IPS-NIHi11 (cell line): ENCODE measurements at places on chromosomes 1 and 21.

DNA sequence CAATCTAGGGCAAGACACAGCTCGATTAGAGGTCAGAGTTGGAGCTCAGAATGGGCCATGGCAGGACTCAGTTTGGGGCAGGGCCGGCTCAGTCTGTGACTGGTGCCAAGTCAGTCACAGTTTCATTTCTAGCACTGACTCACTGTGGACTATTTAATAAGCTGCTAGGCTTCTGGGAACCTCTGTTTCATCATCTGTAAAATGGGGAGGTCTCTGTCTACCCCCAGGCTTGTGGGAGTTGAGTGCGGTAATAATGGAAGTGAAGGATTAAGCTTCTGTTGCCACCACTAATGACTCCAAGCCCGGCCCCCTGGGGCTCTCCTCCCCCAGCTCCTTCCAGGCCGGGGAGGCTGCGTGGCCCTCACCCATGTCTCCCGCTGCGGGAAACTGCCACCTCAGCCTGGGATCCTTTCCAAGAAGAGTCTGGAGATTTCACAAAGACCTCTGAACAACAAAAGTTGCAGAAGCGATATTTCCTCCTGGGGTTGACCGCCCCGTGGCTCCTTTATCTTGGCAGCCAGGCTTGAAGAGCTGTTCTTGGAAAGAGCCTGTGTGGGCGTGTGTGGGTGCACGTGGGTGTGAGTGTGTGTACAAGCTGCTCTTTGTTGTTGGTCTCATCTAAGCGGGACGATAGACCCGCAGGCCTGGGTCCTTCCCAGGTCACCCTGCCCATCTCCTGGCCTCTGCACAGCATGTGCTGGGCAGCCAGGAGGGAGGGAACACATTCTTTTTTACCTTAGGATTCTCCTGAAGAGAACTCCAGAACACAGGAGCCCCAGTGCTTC lies 29.1 kb downstream of the KNCN start:
- DNase-seq = no peak

DNA sequence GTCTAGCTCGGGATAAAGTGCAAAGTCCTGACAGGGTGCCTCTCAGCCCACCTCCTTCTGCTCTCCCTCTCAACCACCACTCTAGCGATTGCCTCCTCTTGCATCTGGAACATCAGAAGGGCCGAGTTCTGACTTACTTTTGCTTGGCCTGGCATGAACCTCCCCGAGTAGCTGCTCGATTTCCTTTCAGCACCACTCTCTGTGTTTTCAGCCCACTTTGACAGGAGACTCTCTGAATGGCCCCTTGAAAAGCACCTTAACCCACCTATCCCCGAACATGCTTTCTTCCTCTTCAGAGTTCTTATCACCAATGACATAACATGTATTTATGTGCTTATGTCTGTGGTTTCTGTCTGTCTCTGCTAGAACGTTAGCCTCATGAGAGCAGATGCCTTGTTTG lies 225.8 kb upstream of the RUNX1 start:
- DNase-seq = no peak

DNA sequence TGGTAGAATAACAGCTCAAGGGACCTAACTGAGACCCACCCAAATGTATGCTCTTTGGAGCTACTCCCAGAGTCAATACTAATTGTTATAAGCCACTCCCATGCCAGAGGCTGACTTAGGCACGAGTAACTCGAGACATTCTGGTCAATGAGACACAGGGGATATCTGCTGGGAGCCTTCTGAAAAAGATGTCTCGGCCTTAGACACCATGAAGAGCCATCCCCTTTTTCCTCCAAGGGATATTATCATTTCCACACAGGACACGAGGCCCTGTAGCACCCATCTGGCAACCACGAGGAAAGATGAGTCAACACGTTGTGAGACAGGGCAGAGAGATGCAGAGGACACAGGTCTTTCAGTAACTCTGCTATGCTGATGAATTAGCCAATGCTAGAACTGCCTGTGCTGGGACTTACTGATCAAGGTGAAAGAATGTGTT lies 30.7 kb downstream of the ITPKB start:
- no peak for DNase-seq

GRCh38 chr1:17998889-17999288 lies 108.7 kb upstream of the IGSF21 start:
- DNase-seq = no peak

- no peak for DNase-seq
These were observed 95.3 kb upstream of the KIAA0040 start for GRCh38 chr1:175287849-175288248.

DNA sequence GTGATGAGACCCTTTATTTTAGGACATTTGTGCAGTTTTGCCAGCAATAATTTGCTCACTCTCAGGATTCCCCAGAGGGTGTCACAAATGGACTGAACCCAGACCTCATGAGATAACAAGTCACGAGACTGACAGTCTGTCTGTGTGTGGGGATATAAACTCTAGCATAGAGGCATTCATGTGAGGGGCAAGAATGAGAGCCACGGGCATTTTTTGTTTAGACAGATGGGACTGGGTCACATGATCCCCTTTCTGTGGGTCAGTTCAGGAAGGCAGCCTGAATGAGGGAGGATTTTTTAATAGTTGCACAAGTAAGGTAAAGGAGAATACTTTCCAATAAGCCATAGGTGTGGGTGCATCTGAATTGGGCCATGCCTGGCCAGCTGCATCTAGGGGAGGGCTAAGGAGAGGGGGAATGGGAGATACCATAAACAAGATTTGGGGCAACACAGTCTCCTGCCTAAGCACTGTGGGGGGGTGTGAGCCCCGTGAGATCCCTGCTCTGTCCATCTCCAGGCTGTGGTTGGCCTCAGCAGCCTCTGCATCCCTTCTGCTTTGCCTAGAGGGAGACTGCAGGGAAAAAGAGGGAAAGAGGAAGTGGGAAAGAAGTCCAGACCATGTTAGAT lies 66.6 kb downstream of the NAV1 start:
- no peak for DNase-seq

- no peak for DNase-seq
These were observed 16.4 kb upstream of the TARBP1 start for GRCh38 chr1:234495231-234495990.

- DNase-seq = peak; percentile 58
These were observed 323.5 kb downstream of the SIPA1L2 start for GRCh38 chr1:232306269-232306961.

- DNase-seq = no peak
These were observed 175.4 kb upstream of the GORAB start for GRCh38 chr1:170356585-170356984.

DNA sequence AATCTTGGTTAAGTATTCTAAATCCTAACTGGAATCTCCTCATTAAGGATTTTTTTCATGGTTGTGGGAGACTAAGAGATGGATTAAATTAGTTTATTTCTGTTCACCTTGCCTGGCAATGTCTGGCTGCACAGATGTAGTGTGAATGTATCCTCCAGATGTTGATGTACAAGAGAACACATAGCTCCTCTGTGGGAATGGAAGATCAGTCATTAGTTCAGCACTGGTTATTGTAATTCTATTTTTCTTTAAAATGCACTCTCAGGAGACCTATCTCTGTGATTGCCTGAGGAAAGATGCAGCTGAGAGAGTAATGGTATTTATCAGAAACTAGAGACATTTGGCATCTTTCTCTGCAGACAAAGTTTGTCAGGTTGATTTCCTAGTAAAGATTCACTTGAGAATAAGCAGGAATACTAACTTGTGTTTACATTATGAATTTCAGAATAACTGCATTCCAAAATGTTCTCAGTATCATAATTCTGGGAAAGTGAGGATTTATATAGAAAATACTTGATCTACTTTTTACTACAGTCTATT lies 178.6 kb downstream of the GIPC2 start:
- no peak for DNase-seq

- peak; percentile 43 for DNase-seq
These were observed 1.4 kb downstream of the COL6A1 start for GRCh38 chr21:45982758-45983648.

- no peak for DNase-seq
These were observed 5.1 kb downstream of the USP16 start for GRCh38 chr21:29029524-29029923.
